ENCODE measurements at places on chromosomes 4 and X. TPM values are rescaled to one million over a fixed set of nuclear protein-coding genes. Genes with fewer than 3 reads are reported as not detected.

Gene CYBB
- polyA plus RNA-seq, result 2.2 TPM

Gene CXCL10
- polyA plus RNA-seq, result 8.1 TPM

Gene WNK3
- not detected for polyA plus RNA-seq

Gene DCAF12L1
- 0.03 TPM for polyA plus RNA-seq

Gene CYTL1
- polyA plus RNA-seq, result not detected

Gene OTUD5
- polyA plus RNA-seq, result 47.7 TPM

Gene ABLIM2
- 2.1 TPM for polyA plus RNA-seq

Gene LRP2BP
- 1.6 TPM for polyA plus RNA-seq

Gene LUZP4
- not detected for polyA plus RNA-seq

Gene CCDC158
- 0.15 TPM for polyA plus RNA-seq

Gene MCUB
- polyA plus RNA-seq, result 2.2 TPM

Gene ALAS2
- polyA plus RNA-seq, result 3.7 TPM

Gene NHS
- polyA plus RNA-seq, result 5.8 TPM

Gene MAGED4
- polyA plus RNA-seq, result 0.27 TPM

Gene DCK
- 17.6 TPM for polyA plus RNA-seq

Gene ANK2
- 32.7 TPM for polyA plus RNA-seq

Gene UGT2B15
- 15.0 TPM for polyA plus RNA-seq

Gene PF4V1
- polyA plus RNA-seq, result not detected

Gene ITIH6
- polyA plus RNA-seq, result not detected

Gene RBM46
- polyA plus RNA-seq, result not detected

Gene CT45A9
- not detected for polyA plus RNA-seq

Gene FGFRL1
- 4.1 TPM for polyA plus RNA-seq

Gene STAP1
- 0.88 TPM for polyA plus RNA-seq

Gene RADX
- 1.2 TPM for polyA plus RNA-seq

Gene PDGFC
- polyA plus RNA-seq, result 2.5 TPM

Gene NUDT6
- 4.0 TPM for polyA plus RNA-seq

Gene TRIM2
- 17.8 TPM for polyA plus RNA-seq

Gene GABRG1
- 0.04 TPM for polyA plus RNA-seq

Gene USP17L28
- polyA plus RNA-seq, result not detected

Gene SHOX
- polyA plus RNA-seq, result 0.04 TPM

Gene CSN1S1
- not detected for polyA plus RNA-seq

Gene TMPRSS11D
- polyA plus RNA-seq, result 0.06 TPM

Gene TAB3
- polyA plus RNA-seq, result 55.6 TPM

Gene HSFX2
- polyA plus RNA-seq, result 1.6 TPM

Gene TCEAL6
- not detected for polyA plus RNA-seq

Gene TRPC5OS
- polyA plus RNA-seq, result not detected

Gene FAM149A
- polyA plus RNA-seq, result 12.9 TPM
